ENCODE measurements at places on chromosomes 5 and 9.

- peak; percentile 41 for DNase-seq
Observed at GRCh38 chr9:79477955-79478771, 93.6 kb upstream of the TLE4 start.

DNA sequence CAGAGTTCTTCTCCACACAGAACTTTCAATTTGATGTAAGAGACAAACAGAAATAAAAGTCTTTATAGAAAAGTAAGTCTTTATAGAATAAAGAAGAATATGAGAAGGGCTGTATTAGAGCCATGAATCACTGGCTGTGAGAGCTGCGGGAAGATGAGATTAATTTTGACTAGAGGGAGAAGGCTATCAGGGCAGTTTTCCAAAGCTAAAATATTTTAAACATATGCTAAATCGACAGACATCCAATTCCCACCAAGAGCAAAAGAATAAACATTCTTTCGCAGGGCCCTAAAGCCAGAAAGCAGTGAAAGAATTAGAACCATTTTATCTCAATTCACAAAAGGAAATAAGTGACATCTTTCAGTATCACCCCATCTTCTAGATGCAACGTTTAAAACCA is 208.3 kb upstream of the MAP3K1 start:
- no peak for DNase-seq

- peak; percentile 53 for DNase-seq
Observed at GRCh38 chr9:127264462-127265219, at the start of gene GARNL3. Gene GARNL3 (plus strand): TSS chr9:127264774. CDS start chr9:127264878, 104 bp downstream.

GRCh38 chr5:52774005-52774410 is 13.7 kb upstream of the ITGA1 start:
- no peak for DNase-seq

GRCh38 chr5:146794326-146795029 is 84.1 kb downstream of the PPP2R2B start:
- DNase-seq, result no peak

DNA sequence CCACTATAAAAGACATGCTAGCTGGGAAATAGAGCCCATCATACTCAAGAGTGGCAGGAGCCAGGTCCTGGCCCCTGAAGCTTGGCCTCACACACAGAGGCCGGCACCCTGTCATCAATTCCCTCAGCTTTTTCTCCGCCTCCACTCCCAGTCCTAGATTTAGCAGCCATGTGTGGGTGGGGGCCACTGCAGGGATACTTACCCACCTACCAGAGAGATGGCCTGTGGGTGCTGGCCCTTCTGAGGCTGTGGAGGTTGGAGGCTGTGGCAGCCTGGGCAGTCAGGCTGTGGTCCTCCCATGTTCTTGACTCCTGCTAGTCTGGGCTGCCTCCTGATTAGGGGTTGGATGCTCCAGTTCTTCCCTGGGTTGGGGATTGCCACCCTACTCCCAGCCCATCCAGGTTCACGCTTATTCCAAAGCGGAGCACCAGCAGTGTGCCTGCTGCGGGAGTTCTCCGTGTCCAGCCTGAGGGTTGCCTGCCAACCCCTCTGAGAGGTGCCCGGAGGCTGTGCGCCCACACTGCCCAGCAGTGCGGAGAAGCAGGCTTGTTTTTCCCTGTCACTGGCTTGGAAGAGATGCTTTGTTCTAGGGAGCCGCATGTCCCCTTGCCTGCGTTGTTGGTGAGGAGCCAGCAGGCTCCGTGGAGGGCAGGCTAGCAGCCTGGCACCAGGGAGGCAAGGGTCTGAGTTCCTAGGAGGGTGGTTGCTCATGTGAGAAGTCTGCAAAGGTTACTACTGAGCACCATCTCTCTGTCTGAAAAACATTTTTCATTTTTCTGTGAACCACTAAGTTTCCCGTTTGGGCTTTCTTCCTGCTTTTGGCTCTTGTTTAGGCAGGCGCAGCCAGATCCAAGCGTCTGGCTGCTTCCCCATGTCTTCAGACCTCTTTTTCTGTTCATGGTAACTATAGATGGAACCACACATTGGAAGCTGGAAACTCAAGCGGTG is 7.5 kb downstream of the SLC22A5 start:
- DNase-seq, result peak; percentile 61
